AG08396 (cell line): ENCODE measurements at places on chromosomes 4 and X.
A peak's percentile ranks its signal among the peaks of the same experiment; 100 is the strongest.

DNA sequence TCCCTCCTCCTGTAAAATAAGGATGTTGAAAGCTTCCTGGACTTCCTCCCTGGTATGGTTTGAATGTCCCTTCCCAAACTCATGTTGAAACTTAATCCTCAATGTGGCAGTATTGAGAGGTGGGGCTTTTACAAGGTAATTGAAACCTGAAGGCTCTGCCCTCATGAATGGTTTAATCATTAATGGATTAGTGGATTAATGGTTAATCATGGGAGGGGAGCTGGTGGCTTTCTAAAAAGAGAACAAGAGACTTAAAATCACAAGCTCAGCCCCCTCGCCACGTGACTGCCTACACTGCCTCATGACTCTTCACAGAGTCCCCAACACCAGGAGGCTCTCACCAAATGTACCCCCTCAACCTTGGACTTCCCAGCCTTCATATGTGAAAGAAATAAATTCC lies 124.6 kb upstream of the ANXA3 start:
- no peak for DNase-seq

DNA sequence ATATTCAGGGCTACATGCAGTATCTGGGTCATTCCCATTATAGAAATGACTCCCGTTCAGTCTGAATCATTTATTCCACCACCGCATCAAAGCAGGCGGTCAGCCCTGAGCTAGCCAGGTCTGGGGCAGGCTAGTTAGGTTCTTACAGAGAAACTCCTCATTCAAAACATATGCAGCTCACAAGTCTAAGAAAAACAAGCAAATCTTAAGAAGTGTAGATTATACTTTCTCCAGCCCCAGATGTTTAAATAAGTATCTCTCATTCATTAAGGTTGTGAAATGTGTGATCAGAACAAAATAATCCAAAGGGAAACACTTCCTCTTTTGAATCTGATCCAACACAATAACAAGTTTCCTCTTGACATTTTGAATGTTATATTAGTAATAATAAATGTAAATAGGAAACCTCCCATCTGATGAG lies 441.9 kb downstream of the INPP4B start:
- DNase-seq, result peak; percentile 56

- no peak for DNase-seq
Observed at GRCh38 chr4:87835197-87835596, 2.4 kb downstream of the MEPE start.

GRCh38 chr4:95058991-95059390 lies 301.2 kb downstream of the BMPR1B start:
- no peak for DNase-seq

- DNase-seq, result no peak
Observed at GRCh38 chr4:189659287-189659686, 281.4 kb upstream of the FRG1 start.

DNA sequence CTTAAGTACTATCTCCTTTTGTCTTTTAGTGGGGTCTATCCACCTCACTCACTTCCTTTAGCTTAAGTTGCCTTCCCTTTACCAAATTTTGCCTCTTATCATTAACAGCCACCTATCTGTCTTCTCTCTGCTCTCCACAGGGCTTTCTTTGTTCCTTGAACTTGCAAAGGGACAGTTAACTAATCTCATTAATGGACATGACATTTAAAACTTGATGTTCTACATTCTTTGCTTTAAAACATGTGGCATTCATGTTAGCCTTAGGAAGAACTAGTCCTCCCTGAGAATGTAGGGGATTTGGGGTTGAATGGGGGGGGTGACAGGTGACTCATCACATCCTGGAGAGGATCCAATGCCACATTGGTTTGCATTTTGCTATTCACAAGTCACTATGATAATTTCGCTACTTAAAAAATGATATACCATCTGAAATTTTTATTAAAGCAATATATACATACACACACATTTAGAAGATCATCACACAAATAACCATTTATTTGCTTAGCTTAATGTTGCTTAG lies 41.0 kb upstream of the DMD start:
- no peak for DNase-seq

- DNase-seq, result no peak
Observed at GRCh38 chrX:95539041-95539440, 1145.6 kb upstream of the DIAPH2 start.

GRCh38 chr4:4408132-4408523 lies 21.2 kb downstream of the NSG1 start:
- DNase-seq, result no peak

GRCh38 chr4:155684892-155685541 lies 18.4 kb downstream of the GUCY1A1 start:
- DNase-seq, result no peak

GRCh38 chr4:123699880-123700771 lies 303.5 kb downstream of the SPRY1 start:
- peak; percentile 76 for DNase-seq

DNA sequence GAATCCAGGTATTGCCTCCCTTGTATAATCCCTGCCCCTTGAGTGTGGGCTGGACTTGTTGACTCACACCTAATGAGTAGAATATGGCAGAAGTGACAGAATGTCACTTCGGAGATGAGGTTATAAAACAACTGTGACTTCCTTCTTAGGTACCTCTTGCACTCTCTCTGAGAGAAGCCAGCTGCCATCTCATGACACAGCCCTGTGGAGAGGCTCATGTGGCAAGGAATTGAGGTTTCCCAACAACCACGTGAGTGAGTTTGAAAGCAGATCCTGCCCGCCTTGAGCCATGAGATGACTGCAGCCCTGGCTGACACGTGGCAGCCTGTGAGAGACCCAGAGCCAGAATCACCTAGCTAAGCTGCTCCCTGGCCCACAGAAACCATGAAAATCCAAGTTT lies 13.5 kb downstream of the ASB11 start:
- peak; percentile 23 for DNase-seq

DNA sequence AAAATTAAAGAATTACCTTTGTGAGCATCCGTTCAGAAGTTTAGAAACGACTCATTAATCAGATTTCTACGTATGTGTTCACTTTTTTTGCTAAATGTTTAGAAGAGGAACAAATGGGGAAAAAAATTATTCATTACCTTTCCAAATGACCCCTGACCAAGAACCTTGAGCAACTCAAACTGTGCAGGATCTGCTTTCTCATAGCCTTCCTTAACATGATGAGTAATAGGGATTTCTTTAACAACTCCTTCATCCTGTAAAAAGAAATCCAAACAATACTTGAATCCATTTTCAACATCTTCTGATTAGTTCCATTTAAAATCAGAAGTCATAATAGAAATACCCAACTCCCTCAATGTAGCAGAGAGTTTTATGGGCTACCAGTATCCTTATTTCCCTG lies 32.1 kb downstream of the RPS6KA6 start:
- DNase-seq, result no peak

- DNase-seq, result no peak
Observed at GRCh38 chr4:153383131-153383530, 38.6 kb downstream of the MND1 start.

DNA sequence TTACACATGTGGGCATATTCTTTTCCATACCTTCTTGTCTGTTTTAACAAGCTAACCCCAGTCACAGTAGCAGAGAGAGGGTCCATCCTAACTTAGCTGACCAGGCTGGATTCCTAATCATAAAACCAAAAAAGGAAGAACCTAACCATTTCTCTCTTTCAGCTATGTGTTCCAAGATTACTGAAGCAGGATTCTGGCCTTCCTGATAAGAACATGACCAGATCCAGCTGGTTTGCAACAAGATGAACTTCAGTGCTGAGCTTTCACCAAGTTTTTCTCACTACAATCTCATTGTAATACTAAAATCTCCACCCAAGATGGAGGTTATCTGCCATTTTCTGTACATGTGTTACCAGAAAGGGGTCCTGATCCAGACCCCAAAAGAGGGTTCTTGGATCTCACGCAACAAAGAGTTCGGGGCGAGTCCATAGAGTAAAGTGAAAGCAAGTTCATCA lies 20.4 kb upstream of the UBA6 start:
- no peak for DNase-seq

DNA sequence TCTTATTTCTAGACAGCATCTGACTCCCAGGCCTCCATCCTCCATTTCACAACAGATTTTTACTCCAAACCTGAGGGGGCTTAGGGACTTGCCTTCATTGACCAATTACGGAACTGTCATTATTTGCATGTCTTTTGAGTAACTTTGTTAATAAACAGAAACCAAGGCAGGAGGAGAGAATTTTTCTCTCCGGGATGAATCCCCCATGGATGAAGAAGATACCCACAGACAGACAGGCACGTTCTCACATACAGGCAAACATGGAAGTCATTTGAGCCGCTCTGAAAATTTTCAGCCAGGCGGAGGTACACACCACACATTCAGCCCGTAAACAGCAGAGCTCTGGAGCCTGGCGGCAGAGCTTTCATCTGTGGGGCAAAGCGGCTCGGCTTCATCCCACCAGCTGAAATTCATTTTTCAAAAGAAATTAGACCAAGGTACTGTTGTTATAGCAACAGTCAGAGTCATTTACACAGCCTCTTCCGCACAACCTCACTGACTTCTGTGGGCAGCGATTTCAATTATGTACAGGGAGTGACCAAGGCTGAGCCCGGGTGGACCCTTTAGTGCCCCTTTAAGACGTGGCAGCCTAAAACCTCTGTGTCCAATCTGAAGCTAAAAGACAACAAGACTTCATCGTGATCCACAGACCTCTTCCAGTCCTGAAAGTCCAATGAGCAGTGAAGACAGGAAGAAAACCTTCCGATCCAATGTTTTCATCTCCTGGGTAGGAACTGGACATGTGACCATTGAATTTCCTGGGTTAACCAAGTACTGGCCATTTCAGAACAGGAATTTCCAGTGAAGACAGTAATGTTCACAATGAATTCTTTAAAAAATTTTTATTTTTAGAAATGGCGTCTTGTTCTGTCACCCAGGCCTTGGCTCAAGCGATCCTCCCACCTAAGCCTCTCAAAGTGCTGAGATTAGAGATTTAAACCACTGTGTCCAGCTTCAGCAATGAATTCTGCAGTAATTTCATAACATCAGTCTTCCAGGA lies 237.0 kb downstream of the MGST2 start:
- DNase-seq, result peak; percentile 23

DNA sequence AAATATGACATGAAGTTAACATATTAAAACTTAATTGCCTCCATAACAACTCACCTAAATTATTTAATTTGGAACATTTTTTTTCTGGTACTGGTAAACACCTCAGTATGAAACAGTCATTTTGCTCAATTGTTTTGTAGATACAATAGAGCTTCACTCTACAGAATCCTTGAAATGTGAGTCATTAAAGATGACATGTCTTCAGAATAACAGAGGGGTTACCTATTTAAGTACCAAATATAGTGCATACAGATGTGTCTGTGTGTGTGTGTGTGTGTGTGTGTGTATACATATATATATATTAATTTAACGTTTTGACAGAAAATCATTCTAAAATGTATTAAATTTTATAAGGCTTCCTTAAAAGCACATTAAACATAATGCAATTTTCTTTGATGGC lies 297.6 kb downstream of the INPP4B start:
- no peak for DNase-seq

DNA sequence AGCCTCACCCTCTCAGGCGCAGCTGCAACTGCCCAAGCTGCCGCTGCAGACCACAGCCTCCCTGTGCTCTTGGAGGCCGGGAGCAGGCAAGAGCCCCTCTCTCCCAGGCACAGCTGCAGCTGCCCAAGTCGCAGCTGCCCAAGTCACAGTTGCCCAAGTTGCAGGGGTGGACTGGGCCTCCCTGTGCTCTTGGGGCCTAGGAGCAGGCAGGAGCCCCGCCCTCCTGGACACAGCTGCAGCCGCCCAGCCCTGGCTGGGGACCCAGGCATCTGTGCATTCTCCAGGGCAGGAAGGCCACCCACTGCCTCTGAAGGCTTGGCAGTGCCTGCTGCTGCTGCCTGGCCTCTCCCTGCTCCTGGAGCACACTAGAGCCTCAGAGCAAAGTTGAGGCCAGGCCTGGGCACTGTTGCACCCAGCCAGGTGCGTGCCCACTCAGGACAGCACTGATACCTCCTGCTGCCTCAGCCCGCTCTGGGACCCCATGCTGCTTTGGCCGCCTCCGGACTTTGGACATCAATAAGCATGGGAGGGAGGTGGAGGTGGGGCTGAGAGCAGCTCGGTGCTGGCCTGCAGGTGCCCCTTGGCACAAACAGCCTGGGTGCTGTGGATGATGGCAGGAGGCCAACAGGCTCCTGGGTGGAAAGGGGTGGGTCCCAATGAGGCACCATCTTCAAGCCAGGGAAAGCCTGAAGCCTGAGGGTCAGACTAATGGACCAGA lies 247.5 kb downstream of the PDGFC start:
- no peak for DNase-seq

GRCh38 chr4:8373973-8374545 lies 66.5 kb downstream of the ACOX3 start:
- DNase-seq, result no peak

- no peak for DNase-seq
Observed at GRCh38 chrX:111151764-111152163, 55.8 kb downstream of the PAK3 start.

- DNase-seq, result peak; percentile 81
Observed at GRCh38 chr4:23934915-23935314, 45.1 kb upstream of the PPARGC1A start.

- peak; percentile 9 for DNase-seq
Observed at GRCh38 chr4:176939445-176939844, 146.7 kb upstream of the VEGFC start.

DNA sequence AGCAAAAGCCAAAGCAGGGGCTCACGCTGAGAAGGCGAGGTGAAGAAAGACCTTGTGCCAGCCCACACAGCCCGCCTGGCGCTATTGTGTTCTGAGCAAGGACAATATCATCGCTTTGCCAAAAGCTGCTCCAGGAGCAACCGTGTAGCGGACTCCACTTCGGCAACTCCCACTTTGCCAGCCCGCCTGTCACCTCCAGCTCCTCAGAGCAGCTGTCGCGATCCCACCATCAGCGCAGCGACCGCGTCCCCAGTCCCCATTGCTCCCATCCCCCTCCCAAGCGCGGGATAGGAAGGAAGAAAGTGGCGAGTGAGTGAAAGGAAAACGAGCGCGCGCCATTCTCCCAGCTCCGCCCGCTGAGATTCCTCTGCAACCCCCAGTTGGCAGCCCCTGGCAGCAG lies 759 bp downstream of the ZC4H2 start:
- DNase-seq, result peak; percentile 16

GRCh38 chr4:24337451-24338190 lies 246.7 kb downstream of the DHX15 start:
- DNase-seq, result no peak

- DNase-seq, result no peak
Observed at GRCh38 chr4:1722551-1723118, 1.3 kb downstream of the TACC3 start.

DNA sequence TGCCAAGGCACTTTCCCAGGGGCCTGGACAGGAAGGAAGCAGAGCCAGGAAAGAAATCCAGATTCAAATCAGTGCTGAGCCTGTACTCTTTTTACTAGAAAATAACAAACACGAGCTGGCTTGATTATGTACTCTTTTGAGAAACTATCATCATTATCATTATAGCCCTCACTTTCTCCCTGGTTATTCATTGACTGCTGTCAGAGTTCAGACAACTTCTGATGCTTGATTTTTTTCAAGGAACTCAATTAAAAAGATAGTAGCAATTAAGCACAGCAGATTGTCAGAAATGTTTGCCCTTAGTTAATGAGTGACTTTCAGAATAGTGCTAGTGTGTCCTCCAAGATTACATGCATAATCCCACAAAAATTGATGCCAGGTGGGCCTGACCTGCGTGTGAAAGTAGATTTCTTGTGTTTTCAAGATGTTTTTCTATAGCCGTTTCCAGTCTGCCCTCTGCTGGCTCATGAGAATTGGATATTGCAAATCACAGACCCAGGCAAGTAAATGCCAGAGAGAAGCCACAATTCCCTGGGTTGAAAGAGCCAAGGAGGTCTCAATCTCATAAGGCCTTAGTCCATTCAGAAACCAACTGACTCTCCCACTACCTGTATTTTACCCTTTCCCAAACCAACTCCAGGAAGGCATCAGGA lies 14.3 kb upstream of the PNPLA4 start:
- DNase-seq, result peak; percentile 9
